NCI-H146 (cell line): ENCODE measurements at places on chromosomes 5 and 9.

DNA sequence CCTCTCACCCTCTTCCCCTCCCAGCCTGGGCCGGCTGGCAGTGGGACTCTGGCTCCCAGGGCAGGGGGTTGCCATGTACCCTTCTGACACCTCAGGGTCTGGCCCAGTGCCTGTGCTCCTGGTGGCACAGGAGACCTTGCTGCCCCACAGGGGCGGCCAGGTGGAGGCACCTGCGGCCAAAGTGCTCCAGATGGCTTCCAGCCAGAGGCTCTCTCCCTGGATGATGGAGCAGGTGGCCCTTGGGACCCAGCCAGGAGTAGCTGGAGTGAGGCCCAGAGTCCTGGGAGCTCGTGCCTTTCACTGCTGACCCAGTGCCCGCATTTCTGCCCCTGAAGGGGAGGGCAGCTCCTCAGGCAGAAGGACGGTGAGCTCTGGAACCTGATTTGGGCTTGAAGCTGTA is 87.3 kb downstream of the NTNG2 start:
- DNase-seq: peak; percentile 13

GRCh38 chr9:27784847-27785713 is 211.8 kb upstream of the C9orf72 start:
- no peak for DNase-seq

- DNase-seq: no peak
Observed at GRCh38 chr5:173660481-173661280, 44.2 kb upstream of the BOD1 start.

- DNase-seq: no peak
Observed at GRCh38 chr9:35452481-35452880, 37.4 kb upstream of the RUSC2 start.

DNA sequence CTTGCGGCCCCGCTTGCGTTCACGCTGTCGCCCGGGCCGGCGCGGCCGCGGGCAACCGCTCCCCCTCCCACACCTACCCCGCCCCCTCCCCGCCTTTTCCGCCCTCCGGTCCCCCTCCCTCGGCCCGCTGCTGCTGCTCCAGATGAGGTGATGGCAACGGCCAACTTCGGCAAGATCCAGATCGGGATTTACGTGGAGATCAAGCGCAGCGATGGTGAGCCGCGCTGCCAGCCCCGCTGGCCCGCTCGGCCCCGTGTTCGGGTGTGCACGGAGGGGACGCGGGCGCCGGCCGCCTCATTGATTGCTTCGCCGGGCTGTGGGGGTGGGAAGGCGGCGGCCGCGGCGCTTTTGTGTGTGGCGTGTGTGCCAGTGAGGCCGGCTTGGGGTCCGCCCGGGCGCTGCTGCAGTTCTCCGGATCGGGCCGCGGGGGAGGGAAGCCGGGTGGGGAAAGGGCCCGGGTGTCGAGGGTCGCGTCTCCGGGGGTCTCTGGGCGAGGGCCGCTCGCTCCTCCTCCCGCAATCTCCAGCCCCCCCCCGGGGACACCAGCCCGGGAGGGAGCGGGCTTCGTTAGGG is 403 bp downstream of the KIF2A start:
- peak; percentile 89 for DNase-seq

- no peak for DNase-seq
Observed at GRCh38 chr5:1510631-1511030, 13.1 kb downstream of the LPCAT1 start.

DNA sequence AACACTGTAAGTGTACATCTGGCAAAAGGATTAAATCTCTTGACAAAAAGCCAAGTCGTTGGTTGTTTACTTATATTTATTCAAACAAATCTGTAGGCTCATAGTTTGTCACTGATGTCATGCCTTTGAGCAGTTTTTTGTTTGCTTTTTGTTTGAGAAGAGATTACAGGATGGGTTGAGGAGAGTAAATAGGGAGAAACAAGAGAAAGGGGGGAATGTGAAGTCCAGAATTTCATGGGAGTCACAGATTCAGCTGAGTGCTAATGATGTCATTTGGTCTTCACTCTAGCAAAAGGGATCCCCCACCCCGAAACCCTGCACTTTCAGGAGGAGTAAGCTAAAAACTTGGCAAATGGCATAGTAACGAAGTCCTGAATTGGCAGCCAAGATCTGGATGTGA is 337.4 kb downstream of the GLIS3 start:
- DNase-seq: no peak

- DNase-seq: no peak
Observed at GRCh38 chr9:16925426-16925825, 55.0 kb upstream of the BNC2 start.

GRCh38 chr9:68964102-68964541 is 49.8 kb downstream of the PRKACG start:
- no peak for DNase-seq

DNA sequence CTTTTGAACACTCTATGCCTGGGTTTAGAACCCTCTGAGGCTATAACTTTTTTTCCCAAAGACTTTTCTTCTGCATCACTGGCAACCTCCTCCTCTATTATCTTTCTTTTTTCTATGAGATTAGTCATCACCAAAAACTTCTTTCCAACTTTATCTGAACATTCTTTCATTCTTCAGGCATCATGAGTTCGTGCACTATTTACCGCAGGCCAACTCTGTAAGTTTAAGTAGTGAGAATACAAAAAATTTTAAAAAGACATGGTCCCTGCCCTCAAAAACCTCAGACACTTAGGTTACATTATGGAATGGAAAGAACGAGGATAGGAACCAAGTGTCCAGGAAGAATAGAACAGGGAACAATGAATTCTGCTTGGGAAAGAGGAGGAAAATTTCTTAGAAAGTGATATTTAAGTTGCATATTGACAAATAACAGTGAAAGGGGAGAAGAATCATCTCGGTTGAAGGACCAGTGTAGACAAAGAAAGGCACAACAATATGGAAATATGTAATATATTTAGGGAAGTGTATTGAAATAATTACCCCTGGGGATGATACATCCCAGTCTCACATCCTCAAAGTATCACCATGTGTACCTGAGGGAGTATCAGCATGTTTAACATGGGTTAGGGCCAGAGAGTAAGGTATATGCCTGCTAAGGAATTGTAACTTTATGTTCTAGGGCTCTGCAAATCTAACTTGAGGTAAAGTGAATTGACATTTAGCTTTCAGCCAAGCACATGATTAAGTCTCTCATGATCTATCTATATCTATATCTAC is 196.5 kb upstream of the NREP start:
- DNase-seq: no peak

- DNase-seq: no peak
Observed at GRCh38 chr5:111394586-111394985, 117.7 kb downstream of the STARD4 start.

DNA sequence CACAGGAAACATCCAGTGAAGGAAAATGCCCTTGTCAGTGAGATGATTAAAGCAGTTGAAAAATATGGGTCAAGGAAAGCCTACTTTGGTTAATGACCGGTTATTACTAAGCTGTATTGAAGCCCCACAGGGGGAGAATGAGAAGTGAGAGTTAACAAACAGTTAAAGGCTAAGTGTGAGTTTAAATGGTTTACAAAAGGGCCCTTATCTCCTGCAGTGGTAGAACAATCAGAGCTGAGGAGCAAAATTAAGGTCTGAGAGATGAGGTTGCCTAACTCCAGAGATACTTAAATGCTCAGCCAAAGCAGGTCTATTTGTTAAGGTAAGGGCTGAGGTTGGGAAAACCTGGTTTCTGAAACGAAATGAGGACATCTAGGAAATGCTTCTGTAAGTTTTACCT is 75.1 kb upstream of the FER start:
- DNase-seq: no peak

- no peak for DNase-seq
Observed at GRCh38 chr9:111866976-111867375, 29.6 kb upstream of the UGCG start.

- DNase-seq: no peak
Observed at GRCh38 chr9:121955649-121956048, 137.5 kb downstream of the TTLL11 start.

- peak; percentile 39 for DNase-seq
Observed at GRCh38 chr5:143698574-143698973, 113.4 kb upstream of the HMHB1 start.

- DNase-seq: no peak
Observed at GRCh38 chr5:44538797-44539601, 149.8 kb upstream of the FGF10 start.

DNA sequence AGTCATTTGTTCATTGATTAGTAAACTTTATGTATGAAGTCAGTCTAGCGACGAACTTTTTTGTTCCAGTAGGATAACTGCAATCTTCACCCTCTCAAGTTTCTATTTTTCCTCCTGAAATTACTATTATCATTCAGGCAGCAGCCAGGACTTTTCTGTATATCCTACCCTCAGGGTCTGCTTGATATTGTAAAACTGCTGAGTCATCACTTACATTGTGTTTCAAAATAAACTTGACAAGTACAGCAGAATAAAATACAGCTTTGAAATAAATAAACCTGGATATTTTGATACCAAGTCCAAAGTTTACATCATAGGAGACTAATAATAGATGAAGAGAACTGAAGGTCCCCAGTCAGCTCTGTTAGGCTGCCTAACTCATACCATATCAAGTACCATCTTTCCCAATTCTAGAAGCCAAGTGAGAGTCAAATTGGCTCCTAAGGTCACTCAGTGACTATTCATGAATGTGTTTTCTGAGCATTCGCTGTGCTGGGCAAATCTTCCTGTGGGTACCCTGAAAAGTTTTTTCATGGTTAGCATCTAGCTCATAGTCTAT is 234.6 kb downstream of the PARP8 start:
- DNase-seq: no peak

DNA sequence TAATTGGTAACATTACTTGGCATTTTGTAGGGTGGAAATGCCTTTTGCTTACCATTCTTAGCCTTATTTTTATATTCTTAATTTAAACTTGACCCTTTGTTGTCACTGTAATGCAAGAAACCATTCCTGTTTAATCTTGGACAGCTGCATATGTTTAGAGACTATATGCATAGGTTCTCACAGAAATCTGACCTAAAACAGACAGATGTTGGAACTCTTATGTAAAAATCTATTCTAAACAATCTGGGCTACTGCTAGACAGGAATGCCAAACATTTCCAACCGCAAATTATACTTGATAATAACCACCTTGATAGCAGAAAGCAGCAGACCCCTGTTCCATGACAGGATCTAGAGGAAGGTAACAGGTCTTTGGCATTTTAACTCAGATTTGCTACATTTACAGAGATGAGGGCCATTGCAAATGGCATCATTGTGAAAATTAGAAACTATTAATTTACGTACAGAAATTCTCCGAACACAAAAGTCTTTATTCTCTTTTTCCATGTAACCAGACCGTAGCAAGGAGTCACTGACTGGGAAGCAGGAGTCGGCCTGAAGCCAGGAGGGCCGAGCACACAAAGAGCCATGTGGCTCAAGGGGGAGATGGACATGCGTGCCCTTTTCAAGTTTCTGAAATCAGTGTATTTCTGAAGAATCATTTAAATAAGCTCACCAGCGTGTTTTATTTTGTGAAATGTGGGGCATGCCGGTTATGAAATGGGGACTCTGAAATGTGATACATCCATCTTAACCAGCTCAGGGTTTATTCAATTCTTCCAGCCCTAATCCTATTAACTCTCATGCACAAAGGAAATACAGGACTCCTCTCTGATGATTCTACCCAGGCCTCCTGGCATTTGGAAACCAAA is 139.3 kb downstream of the AOPEP start:
- no peak for DNase-seq

- DNase-seq: no peak
Observed at GRCh38 chr9:102047549-102047948, 309.1 kb upstream of the GRIN3A start.

GRCh38 chr5:180112181-180112861 is 40.8 kb upstream of the RNF130 start:
- no peak for DNase-seq

DNA sequence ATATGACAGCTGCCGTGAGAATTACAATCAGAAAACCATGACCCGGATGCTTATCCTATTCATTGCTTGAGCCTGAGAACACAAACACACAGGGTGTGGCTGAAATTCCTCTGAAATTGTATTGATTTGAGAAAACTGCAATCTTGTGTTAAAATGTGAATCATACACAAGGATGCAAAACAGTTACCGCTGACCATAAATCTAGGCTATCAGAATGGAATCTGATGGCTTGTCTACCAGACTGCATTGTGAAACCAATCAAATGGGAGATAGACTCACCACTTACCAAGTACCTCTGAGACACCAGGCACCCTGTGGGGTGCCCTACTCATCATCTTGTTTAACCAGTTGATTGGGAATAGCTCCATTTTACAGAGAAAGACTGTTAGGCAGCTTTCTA is 188.7 kb upstream of the MSX2 start:
- DNase-seq: no peak

GRCh38 chr9:95644377-95644776 is 127.6 kb upstream of the PTCH1 start:
- no peak for DNase-seq

- DNase-seq: no peak
Observed at GRCh38 chr5:124617787-124618186, 128.7 kb downstream of the ZNF608 start.

DNA sequence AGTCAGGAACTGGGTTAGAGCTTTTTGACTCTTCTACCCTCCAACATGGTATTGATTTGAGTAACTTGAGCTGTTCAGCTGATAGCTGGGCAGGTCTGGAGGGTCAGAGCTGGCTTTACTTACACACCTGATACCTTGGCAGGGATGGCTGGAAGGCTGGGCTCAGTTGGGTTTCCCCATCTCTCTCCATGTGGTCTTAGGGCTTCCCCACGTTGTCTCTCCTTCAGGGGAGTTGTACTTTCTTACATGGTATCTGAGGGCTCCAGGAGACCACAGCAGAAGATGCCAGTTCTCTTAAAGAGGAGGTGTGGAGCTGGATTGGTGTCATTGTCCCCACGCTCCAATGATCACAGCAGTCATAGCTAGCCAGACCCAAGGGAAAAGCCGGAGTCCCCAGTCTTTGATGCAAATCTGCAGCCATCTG is 25.6 kb downstream of the ISOC1 start:
- no peak for DNase-seq

- DNase-seq: no peak
Observed at GRCh38 chr5:17400724-17401469, 97.1 kb upstream of the TAF11L2 start.

- DNase-seq: no peak
Observed at GRCh38 chr5:35096216-35096615, 48.5 kb upstream of the AGXT2 start.

GRCh38 chr9:122815544-122815943 is 12.8 kb downstream of the PDCL start:
- no peak for DNase-seq

- no peak for DNase-seq
Observed at GRCh38 chr9:107049803-107050184, 186.8 kb downstream of the ZNF462 start.

DNA sequence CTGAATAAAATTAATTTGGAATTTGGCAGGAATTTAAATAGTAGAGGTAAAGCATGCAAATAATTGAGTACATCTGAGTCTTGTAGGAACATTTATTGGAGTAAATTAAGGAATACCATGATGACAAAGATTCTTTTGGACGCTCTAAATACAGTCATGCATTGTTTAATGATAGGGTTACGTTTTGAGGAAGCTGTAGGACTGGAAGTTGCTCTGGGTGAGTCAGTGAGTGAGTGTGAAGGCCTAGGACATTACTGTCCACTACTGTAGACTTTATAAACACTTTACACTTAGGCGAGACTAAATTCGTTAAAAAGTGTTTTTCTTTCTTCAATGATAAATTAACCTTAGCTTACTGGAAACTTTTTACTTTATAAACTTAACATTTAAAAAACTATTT is 113.0 kb downstream of the FAM170A start:
- no peak for DNase-seq
